ENCODE measurements at places on chromosomes 2 and 18.

DNA sequence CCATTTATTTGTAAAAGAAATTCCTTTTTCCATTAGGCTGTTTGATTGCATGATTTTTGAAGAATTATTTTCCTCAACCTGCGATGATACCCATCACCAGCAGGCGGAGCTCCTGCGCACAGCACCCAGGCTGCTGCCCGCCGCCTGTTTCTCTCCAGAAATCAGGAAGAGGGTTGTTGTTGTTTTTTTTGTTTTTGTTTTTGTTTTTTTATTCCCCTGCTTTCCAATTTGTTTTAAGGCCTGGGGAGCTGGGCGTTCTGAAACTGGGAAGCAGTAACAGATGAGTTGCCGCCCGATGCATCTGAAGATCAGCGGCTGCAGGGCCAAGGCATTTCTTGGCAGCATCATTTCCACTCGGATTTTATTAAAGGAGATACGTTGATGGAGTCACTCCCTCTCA is 132.1 kb downstream of the MBP start:
- peak; percentile 25 for DNase-seq

DNA sequence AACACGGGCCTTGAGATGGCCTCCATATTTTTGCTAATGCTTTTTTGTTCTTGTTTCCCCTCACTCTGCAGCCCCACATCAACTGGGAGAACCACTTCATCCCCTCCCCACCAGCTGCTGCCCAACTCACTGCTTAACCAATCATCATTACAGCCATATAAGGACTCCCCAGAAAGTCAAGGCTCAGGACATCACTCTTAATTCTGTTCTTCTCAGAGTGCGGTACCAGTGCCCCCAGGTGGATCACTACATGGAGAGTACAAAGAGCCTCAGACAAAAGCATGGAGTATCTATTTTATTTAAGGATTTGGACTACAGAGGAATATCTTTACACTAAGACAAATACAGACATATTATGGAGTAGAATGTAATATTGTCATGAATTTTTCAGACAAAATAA is 340.6 kb downstream of the PAX3 start:
- peak; percentile 58 for DNase-seq

DNA sequence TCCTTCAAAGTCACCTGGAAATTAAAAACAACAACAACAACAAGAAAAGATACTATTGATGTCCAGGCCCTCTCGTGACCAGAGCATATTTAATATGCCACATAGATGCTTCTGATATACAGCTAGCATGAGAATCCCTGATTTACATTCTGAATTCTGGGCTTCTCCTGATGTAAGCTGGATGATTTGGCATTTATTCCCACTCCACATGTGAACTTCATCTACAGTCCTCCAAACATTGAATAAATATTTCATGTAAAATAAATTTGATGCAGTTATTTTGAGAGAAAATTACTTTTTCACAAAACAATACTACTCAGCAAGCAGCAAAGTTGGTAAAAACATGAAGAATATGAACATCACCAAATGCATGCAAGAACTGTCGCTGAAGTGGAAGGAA is 453.2 kb upstream of the SETBP1 start:
- no peak for DNase-seq

GRCh38 chr2:129764376-129765325 is 214.8 kb upstream of the RAB6C start:
- peak; percentile 26 for DNase-seq

- no peak for DNase-seq
Measured at GRCh38 chr2:172438741-172439508, 11.5 kb downstream of the ITGA6 start.

DNA sequence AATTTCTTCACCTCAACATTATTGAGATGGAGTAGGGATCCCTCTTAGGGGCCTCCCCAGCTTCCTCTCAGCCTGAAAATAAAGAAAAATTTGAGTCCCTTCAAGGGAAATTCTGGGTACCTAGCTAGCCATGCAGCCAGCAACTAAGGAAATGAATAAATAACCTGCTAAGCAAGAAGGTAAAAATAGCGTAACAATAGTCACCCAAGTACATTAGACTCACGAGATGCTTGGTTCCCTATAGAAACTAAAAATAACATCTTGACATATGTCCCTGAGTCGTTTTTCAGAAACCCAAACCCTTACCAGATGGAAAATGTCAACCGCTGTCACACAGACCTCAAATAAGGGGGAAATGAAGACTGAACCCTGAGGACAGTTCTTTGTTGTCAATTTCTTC is 51.9 kb downstream of the CACNB4 start:
- no peak for DNase-seq

DNA sequence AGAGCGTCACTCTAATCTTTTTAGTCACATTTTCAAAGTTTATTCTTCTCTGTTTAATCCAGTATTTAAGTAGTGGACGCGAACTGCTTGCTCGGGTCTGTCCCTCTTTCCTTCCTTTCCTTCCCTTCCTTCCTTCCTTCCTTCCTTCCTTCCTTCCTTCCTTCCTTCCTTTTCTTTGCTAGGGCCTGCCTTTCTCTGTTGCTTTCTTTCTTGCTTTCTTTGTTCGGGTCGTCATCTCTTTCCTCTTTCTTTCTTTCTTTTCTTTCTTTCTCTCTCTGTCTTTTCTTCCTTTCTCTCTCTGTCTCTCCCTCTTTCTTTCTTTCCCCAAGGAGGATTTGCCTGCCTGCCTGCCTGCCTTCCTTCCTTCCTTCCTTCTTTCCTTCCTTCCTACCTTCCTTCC is 3.0 kb upstream of the ACKR3 start:
- DNase-seq: no peak

DNA sequence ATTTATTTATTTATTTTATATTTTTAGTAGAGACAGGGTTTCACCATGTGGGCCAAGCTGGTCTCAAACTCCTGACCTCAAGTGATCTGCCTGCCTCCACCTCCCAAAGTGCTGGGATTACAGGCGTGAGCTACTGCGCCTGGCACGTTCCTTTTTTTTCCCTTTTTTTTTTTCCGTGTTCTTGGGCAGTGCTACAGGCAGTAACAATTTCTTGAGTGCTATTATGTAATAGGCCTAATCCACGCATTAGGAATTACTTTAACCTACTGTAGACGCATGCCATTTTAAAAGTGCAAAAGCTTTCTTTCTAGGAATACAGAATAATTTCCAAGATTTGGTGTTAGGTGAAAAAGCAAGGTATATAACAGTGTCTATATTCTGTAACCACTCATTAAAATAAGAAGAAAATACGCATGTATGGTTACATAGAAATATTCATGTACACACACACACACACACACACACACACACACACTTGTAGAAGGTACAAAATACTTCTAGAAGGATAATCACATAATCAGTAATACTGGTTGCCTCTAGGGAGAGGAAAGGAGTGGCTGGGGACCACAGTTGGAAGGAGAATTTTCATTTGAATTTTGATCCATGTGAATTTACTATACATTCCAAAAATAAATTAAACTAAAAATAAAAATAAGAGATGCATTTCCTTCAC is 92.3 kb downstream of the METTL8 start:
- DNase-seq: no peak

DNA sequence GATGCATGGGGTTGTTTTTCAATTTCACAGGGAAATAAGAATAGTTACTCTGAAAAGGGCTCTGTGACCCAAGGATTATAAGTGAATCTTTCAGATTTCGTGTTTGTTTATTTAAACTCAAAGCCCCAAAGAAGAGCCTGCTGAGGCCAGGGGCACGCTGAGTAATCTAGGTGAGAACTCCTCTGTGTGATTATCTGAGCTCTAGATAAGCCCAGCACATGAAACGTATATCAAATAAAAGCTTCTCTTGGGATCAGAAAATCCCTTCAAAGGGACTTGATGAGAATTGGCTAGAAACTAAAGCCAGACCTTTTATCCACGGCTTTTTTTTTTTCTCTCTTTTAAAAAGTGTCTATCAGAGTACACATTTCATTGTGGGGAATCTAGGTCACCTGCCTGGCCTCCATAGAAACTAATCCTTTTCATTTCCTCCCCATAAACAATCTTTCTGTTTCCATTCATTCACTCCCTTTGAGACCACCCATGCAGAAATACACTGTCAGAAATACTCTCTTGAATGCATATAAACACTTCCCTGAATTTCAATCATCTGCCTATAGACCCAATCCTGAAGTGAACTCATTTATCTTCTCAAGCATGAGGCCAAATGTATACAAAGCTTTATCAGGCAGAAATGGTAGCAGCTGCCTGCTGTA is 137.4 kb downstream of the RIT2 start:
- DNase-seq: no peak

- DNase-seq: no peak
Measured at GRCh38 chr2:29113027-29113686, 2.1 kb upstream of the CLIP4 start.

DNA sequence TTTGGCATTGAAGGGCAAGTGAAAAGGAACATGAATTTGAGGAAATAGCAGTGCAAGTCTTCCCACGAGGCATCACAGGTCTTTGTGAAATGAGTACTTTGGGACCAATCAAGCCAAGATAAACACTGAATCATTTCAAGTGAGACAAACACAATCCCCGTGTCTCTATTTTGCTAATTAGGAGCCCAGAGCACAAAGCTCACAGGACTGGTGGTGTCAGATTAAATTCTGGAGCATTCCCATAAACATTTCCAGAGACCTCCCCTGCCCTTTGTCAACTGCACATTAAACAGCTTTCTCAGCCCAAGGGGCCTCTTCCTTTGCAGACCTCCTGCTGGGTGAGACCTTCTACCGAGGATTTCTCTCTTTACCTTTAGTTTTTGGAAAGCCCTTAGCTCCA is 50.7 kb downstream of the DAPL1 start:
- DNase-seq: no peak

- DNase-seq: no peak
Measured at GRCh38 chr2:222736301-222736700, 64.8 kb downstream of the MOGAT1 start.

DNA sequence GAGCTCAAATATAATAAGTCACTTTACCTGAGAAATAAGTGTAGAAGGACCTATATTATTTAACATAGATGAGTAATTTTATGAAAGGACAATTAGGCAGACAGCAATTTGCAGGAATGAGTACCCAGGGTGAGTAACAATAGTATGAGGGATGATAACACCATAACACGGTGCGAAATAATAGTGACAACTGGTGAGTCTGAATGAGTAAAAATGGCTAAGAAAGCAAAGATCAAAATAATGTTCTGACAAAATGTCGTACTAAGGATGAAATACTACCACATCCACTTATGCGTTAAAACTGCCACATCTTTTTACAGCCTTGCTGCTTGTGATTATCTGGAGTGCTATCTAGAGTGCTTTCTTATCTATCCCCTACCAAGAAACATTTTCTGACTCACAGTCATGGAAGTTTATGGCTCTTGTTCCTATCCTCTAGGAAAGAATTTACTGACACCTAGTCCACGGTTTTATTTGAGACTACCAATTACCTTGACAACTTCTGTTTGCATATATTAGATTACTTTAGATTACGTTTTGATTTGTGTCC is 929.7 kb downstream of the LRP1B start:
- DNase-seq: no peak

GRCh38 chr2:217267758-217268157 is 407.9 kb upstream of the TNP1 start:
- no peak for DNase-seq

- DNase-seq: no peak
Measured at GRCh38 chr18:21632393-21632792, 20.3 kb downstream of the SNRPD1 start.

DNA sequence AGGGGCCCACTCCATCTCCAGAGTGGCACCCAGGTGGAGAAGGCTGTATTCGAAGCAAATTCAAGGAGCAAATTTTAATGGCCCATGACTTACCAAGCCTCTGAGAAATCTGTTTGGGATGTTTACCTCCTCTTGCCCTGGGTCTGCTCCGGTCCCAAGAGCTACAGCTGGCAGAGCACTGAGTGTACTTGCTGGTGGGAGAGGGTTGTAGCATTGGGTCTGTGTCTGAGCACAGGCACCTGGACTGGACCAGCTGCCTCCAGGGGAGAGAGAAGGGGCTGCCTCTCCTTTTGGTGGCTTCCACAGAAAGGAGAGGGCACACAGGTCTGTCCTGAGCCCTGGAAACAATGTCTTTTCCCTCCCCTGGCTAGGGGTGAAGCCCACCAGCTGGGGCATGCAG is 9.8 kb downstream of the EN1 start:
- DNase-seq: no peak

DNA sequence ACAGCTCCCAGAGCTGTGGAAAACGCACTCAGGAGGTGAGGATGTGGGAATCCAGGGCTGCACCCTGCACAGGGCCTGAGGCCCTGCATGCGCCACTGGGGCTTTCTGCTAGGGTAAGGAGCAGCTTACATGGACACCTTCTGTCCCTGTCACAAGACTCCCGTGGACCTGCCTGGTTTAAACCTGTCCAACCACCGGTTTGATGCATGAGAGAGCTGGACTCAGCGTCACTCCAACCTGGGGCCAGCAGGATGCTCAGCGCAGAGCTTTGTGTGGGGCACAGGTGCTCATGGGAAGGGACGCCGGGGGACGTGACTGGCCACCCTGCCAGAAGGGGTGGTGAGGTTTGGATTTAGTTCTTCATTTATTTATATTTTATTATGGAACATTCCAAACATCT is 24.2 kb downstream of the SNORC start:
- no peak for DNase-seq

Measured in T47D (cell line).